ENCODE measurements at places on chromosomes 11 and 22.

GRCh38 chr11:79263001-79263400 lies 177.8 kb downstream of the TENM4 start:
- DNase-seq = no peak

DNA sequence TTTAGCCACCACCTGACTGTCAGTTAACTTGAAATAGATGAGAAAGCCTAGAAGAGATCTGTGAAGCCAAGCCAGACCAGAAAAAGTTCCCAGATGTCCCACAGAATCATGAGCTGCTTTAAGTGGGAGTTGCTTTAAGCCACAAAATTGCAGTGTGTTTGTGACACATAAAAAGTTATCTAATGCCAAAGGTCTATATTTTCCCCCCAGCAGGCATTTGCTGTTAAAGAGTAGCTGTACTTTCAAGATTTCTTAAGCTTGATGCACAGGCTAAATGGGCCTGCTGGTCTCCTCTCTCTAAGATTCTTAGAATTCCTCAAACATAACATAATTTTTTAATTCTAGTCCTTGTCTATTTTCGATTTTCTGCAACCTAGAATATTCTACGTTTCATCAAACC lies 825.7 kb downstream of the FAM181B start:
- no peak for DNase-seq

DNA sequence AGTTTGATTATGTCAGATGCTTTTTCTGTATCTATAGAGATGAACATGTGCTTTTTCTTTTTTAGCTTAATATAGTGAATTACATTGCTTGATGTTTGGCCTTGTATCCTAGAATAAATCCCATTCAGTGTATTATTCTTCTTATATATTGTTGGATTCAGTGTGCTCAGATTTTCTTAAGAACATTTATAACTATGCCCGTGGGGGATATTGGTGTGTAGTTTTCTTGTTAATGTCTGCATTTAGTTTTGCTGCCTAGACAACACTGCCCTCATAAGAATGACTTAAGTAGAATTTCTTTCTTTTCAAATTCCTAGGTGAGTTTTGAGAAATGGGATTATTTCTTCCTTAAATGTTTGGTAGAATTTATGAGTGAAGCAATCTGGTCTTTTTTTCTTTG lies 98.5 kb downstream of the TMEM135 start:
- DNase-seq = peak; percentile 71

- DNase-seq = no peak
Measured at GRCh38 chr11:46504817-46505613, 88.8 kb downstream of the AMBRA1 start.

DNA sequence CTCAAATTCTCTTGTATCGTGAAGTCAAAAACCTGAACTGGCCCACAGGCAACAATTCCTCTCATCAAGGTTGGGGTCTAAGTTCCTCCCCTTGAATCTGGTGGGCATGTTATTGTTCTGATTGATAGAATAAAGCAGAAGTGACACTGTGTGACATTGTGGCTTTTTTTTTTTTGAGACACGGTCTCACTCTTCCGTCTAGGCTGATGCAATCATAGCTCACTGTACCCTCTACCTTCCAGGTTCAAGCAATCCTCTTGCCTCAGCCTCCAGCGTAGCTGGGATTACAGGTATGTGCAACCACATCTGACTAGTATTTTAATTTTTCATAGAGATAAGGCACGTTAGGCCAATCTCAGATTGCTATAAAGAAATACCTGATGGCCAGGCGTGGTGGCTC lies 8.9 kb upstream of the PELI3 start:
- DNase-seq = no peak

GRCh38 chr11:87892291-87892690 lies 283.0 kb downstream of the RAB38 start:
- DNase-seq = no peak

DNA sequence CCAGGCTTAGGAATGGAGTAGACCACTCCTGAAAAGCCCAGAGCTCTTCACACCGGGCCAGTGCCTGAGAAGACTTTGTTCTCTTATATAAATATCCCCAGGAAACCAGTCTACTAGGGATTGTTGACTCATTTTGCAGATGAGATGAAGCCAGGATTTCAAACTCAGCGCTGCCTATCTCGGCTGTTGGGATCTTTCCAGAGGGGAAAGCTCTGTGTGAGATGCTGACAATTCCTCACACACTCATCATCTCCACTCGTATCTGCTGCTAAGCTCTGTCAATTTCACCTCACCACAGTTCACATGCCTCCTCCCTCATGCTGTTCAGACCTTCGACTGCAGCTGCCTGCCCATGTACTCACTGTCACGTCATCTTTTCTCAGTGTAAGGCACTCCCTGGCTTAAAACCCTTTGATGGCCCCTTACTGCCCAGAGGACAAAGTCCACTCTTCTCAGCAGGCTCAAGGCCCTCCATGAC lies 12.5 kb downstream of the USH1C start:
- no peak for DNase-seq

- no peak for DNase-seq
Measured at GRCh38 chr11:86039094-86039493, 29.8 kb downstream of the PICALM start.

DNA sequence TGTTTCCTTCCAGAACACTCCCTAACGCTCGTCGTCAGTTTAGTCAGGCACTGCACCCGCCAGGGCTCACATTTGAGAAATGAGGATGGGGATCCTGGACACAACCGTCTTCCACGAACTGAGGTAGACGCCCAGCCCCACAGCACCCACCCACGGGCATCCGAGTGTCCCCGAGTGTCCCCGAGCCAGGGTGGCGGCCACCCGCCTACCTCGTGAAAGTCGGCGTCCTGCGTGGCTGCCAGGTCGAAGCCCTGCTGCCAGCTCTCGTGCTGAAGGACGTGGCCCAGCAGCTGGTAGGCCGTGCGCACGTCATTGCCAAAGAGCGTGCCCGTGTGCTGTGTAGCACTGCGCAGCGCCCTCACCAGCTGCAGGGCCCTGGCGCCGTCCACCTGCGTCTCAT lies 53.6 kb downstream of the TRMU start:
- no peak for DNase-seq

GRCh38 chr22:49967706-49968208 lies 7.2 kb downstream of the PIM3 start:
- no peak for DNase-seq

DNA sequence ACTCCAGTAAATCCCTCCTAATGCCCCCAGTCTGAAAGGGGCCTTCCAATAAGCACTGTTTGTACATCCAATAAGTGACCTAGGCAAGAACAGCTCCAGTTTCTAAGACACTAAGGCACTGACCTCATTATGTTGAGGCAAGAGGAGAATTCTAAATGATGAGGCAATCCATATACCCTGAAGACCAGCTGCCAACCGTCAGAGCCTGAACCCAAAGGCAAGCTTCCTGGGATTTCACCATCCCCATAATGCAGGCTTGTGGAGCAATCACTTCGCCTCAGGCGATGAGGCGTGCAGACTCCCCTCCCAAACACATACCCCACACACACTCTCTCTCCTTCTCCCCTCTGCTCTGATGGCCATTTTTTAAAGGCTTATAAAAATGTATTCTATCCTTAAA lies 49.5 kb downstream of the LGR4 start:
- DNase-seq = no peak
